ENCODE measurements at places on chromosomes 4 and X. TPM values are rescaled to one million over a fixed set of nuclear protein-coding genes. Genes with fewer than 3 reads are reported as not detected.

GRCh38 chr4:139651282-139652194, 14.1 kb upstream of the MGST2 start:
- no peaks in the 10 kb centered on the region for H3K27me3 ChIP-seq
- H3K36me3 ChIP-seq, result no peaks in the 10 kb centered on the region
- DNase-seq, result peak; percentile 91
- peaks cover 4% of the 10 kb centered on the region for H3K4me1 ChIP-seq
- peak overlapping the region; percentile 20 for H3K4me3 ChIP-seq

DNA sequence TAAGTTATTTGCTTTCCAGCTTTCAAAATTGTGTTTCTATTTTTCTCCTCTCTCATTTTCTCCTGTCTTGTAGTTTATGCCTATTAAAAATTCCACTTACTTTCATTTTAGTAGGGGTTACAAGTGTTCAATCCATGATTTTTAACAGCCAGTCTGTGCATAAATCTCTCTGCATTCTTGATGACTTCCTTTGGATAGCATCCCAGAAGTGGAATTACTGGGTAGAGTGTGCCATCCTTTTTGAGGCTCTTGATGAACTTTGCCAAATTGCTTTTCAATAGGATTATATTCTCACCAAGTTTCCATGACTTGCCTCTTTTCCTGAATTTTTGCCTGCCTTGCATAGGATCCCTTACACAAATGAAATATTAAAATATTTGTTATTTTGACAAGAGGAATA, 58.5 kb downstream of the DIPK2B start:
- no peaks in the 10 kb centered on the region for H3K27me3 ChIP-seq
- no peak for DNase-seq
- no peaks in the 10 kb centered on the region for H3K4me1 ChIP-seq
- H3K36me3 ChIP-seq, result no peaks in the 10 kb centered on the region
- no peak overlapping the region for H3K4me3 ChIP-seq

DNA sequence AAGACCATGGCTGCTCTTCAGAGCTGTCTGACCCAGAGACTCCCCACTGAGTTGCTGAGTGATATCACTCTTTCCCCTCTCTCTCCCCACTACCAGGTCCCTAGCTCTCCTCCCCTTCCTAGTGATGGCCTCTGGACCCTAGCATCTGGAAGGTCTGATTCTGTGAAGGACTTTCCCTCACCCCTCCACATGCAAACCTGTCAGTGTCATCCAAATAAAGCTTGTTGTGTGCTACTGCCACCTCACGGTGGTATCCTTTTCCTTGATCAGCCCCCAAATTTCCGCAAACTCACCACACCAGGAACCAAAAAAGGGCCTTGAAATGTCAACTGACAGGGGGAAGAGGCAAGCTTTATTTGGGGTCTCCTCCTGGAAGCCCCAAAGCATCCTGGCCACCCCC, 500.2 kb downstream of the IDS start:
- no peak for DNase-seq
- no peak overlapping the region for H3K4me3 ChIP-seq
- H3K36me3 ChIP-seq, result no peaks in the 10 kb centered on the region
- H3K27ac ChIP-seq, result no peak overlapping the region
- no peaks in the 10 kb centered on the region for H3K4me1 ChIP-seq

GRCh38 chr4:119024102-119024501, 111.5 kb upstream of the MYOZ2 start:
- no peak overlapping the region for H3K4me3 ChIP-seq
- DNase-seq, result no peak
- peak overlapping the region; percentile 98 for H3K27ac ChIP-seq

DNA sequence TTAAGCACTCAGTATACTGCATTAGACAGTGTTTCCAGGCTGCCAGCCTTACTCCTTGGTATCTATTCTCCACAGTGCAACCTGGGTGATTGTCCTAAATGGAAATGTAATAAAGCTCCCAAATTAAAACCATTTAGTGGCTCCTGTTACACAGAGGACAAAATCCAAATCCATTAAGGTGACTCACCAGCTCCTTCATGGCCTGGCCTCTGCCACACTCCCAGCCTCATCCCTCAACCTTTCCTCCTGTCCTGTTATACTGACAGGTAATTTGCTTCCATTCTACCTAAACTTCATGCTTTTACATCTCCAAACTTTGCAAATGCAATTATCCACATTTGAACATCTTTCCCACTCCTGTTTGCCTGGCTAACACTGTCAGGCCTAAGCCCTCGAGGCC, 140.3 kb downstream of the INPP4B start:
- H3K4me3 ChIP-seq, result no peak overlapping the region
- no peaks in the 10 kb centered on the region for H3K36me3 ChIP-seq
- no peak overlapping the region for H3K27ac ChIP-seq
- no peak for DNase-seq

- no peak overlapping the region for H3K27ac ChIP-seq
- no peaks in the 10 kb centered on the region for H3K36me3 ChIP-seq
- H3K4me1 ChIP-seq, result no peaks in the 10 kb centered on the region
Observed at GRCh38 chr4:18684932-18685331, 663.4 kb upstream of the LCORL start.

DNA sequence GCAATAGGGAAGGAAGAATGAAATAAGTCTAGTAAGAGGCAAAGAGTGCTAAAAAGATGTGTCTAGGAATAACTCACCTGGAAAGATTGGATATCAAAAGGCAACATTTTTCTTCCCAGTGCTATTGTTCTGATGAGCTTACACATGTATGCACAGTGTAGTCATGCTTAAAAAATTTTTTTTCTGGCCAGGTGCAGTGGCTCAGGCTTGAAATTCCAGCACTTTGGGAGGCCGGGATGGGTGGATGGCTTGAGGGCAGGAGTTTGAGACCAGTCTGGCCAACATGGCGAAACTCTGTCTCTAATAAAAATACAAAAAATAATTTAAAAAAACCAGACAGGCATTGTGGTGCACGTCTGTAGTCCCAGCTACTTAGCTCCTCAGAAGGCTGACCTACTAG, 795.8 kb upstream of the IGFBP7 start:
- H3K4me3 ChIP-seq, result no peak overlapping the region
- DNase-seq, result no peak
- no peak overlapping the region for H3K27ac ChIP-seq
- H3K4me1 ChIP-seq, result no peaks in the 10 kb centered on the region
- no peaks in the 10 kb centered on the region for H3K27me3 ChIP-seq
- no peaks in the 10 kb centered on the region for H3K36me3 ChIP-seq

GRCh38 chr4:48203819-48204218, 65.8 kb downstream of the TEC start:
- no peak overlapping the region for H3K4me3 ChIP-seq
- H3K36me3 ChIP-seq, result no peaks in the 10 kb centered on the region
- H3K27me3 ChIP-seq, result no peaks in the 10 kb centered on the region
- DNase-seq, result no peak
- no peaks in the 10 kb centered on the region for H3K4me1 ChIP-seq

GRCh38 chr4:67699603-67700002, 1.4 kb downstream of the UBA6 start:
- no peaks in the 10 kb centered on the region for H3K36me3 ChIP-seq
- no peaks in the 10 kb centered on the region for H3K27me3 ChIP-seq
- peaks cover 7% of the 10 kb centered on the region for H3K4me1 ChIP-seq
- H3K27ac ChIP-seq, result peak overlapping the region; percentile 91
- DNase-seq, result no peak

DNA sequence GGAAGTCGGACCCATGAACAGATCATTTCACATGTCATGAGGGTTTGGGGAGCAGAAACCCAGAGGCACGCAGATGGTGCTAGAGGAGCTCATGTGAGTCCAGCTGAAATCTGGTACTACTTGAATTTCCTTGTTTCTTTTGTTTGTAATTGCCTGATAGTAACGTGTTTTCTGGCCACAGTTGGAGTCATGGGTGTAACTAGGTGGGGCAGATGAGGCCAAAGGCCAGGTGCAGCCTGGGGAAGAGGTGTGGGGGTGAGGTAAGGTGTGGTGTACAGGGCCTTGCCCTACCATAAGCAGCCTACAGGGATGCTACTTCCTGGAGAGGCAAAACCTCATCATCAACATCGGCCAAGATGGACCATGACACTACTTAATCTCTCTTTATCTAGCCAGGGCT, 271.4 kb downstream of the PTTG2 start:
- H3K4me3 ChIP-seq, result no peak overlapping the region
- no peak for DNase-seq
- no peak overlapping the region for H3K27ac ChIP-seq
- H3K36me3 ChIP-seq, result no peaks in the 10 kb centered on the region

- no peak overlapping the region for H3K4me3 ChIP-seq
- no peak for DNase-seq
- H3K4me1 ChIP-seq, result no peaks in the 10 kb centered on the region
- H3K36me3 ChIP-seq, result no peaks in the 10 kb centered on the region
- H3K27ac ChIP-seq, result no peak overlapping the region
Observed at GRCh38 chrX:21674430-21675186, 16.5 kb upstream of the KLHL34 start.

DNA sequence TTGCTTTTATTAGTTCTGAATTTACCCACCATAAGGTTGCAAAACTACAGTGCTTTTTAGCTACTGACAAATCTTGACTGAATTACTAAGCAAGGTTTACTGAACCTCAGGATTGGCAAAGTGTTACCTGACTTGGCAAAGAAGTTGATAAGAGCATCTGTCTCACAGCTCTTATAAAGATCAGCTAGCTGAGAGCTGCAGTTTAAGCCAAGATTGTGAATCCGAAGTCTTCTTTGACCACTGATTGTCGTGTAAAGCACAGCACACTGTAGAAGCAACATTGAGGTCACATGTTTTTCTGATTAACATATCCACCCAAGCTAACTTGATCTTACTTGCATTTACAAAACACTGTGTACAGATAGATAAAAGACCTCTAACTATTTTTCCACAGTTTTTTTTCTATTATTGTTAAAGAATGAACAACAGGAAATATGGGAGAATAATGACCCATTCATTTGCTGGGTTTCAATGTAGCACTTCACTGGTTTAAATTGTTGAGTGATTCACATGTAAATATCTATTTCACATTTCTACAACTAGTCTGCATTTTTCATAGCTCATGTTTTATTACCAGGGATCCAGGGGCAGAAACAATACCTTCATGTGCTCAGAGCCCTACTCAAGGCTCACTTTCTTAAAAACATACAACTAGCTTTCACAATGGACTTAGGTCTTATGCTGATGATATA, 54.0 kb downstream of the METTL14 start:
- H3K36me3 ChIP-seq, result peaks cover 50% of the 10 kb centered on the region
- no peak overlapping the region for H3K4me3 ChIP-seq
- DNase-seq, result no peak
- H3K27me3 ChIP-seq, result no peaks in the 10 kb centered on the region

DNA sequence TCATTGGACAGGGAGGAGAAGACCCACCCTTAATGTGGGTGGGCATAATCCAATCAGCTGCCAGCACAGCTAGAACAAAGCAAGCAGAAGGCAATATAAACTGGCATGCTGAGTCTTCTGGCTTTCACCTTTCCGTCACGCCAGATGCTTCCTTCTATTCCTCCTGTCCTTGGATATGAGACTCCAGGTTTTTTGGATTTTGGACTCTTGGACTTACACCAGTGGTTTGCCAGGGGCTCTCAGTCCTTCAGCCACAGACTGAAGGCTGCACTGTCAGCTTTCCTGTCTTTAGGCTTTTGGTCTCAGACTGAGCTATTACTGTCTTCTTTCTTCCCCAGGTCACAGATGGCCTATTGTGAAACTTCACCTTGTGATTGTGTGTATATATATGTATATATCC, 32.2 kb upstream of the UGT2B4 start:
- no peak for DNase-seq
- H3K27ac ChIP-seq, result no peak overlapping the region
- H3K27me3 ChIP-seq, result no peaks in the 10 kb centered on the region
- H3K4me1 ChIP-seq, result no peaks in the 10 kb centered on the region
- H3K36me3 ChIP-seq, result no peaks in the 10 kb centered on the region
- H3K4me3 ChIP-seq, result no peak overlapping the region

DNA sequence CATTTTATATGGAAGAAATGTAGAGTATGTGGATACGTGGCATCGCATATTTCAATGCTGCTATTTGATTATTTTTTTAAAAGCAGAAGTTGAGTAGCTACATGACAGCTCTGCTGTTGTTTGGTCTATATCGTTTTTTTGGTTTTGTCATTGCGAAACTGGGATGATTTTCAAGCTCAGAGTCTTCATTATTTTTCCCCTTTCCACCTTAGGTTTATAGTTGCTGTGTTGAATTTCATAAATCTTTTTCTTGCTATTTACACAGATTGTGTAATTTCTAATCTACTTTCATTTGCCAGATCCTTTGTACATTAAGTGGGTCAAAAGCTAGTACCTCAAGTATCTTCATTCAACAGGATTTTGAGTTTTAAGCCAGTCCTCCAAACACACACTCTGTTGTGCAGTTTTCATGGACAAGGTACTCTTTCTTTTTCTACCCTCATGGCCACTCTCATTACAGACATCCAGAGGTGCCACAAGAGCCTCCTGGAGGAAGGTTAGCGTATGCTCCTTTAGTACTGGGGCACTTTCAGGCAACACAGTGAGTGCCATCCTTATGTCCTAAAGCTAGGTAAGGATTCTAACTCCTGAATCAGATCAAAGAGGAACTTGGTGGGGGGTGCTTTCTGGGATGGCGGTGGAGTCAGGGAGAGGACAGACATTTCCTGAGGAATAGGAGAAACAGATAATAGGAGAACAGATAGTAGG, 123.2 kb downstream of the FHIP1A start:
- no peaks in the 10 kb centered on the region for H3K36me3 ChIP-seq
- H3K27ac ChIP-seq, result no peak overlapping the region

DNA sequence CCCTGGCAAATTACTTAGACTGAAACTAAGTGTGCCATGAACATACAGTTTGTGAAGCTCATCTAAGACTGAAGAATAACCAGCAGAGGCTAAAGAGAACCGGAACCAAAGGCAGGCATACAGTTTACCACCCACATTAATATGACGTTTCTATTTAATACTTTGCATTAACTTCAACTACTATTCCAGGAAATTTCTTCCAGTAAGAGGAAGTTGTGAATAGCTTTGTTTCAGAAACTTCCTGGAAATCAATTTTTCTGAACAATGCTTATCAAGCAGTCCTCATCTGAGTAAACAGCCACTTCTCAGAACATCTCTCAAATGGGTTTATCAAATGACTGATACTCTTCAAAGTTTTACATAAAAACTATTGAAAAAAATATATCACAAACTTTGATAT, 252.7 kb downstream of the OPHN1 start:
- no peaks in the 10 kb centered on the region for H3K4me1 ChIP-seq
- H3K27me3 ChIP-seq, result no peaks in the 10 kb centered on the region
- DNase-seq, result no peak
- no peak overlapping the region for H3K27ac ChIP-seq
- no peak overlapping the region for H3K4me3 ChIP-seq
- no peaks in the 10 kb centered on the region for H3K36me3 ChIP-seq

The NXF2B gene
- not detected for total RNA-seq

The GPR143 gene
- total RNA-seq, result not detected

The HSFX4 gene
- not detected for total RNA-seq

The GUCY1B1 gene
- 45.1 TPM for total RNA-seq

The AGTR2 gene
- not detected for total RNA-seq

The TEX13C gene
- total RNA-seq, result not detected

The MAGEA3 gene
- not detected for total RNA-seq

The MYOZ2 gene
- 1.4 TPM for total RNA-seq

The ZMYM3 gene
- 12.4 TPM for total RNA-seq

The ADRA2C gene
- 1.7 TPM for total RNA-seq
